ENCODE measurements at places on chromosomes 11 and 22.

DNA sequence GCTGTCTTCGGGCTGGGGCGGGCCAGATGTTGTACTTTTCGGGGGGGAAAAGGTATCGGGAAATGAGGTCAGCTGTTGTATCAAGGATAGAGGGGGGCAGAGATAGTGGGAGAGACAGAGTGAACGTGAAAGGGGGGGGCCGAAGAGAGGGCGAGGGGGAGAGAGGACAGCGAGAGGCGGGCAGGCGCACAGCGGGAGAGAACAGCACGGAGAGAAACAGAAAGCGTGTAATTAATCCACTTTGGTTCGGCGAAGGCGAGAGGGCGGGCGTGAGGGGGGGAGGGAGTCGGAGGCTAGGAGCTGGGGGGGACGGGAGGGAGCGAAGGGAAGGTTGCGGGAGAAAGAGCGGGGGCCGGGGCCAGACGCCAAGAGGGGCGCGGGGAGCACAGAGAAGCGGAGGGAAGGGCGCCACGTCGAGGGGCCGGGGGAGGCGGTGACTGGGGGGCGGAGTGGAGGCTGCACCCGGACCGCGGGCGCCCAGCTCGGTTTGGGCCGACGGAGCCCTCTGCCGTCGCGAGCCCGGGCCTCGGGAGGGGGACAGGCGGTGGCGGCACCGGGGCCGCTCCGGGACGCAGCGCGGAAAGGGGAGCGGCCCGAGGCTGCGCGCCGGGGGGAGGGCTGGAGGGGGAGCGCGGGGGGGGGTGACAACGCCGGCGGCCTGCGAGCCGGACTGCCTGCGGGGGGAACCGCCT is 612 bp downstream of the IGF2 start:
- no peak for DNase-seq

GRCh38 chr22:27128461-27129085 is 471.2 kb downstream of the MIAT start:
- no peak for DNase-seq

GRCh38 chr22:39931251-39931650 is 28.9 kb upstream of the TMA7B start:
- no peak for DNase-seq

DNA sequence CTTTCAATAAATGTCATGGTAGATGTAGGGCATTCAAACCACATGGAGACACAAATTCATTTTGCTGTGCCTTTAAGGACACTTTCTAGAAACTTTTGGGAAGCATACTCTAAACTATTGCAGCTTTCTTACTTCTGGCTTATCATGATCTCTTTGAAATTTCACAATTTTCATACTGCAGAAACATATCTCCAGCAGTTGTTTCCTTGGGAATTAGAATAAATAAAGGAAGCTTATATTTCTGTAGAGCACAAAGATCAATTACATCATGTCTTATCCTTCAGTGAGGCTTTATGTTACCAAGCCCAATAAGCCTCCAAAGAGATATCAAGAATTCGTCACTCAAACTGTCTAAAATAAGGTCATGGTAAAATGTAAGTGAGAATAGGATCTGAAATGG is 74.5 kb upstream of the RAB38 start:
- no peak for DNase-seq

GRCh38 chr11:132982772-132983640 is 549.3 kb downstream of the OPCML start:
- DNase-seq: no peak

- no peak for DNase-seq
Measured at GRCh38 chr11:69962152-69962551, 116.0 kb upstream of the ANO1 start.

- no peak for DNase-seq
Measured at GRCh38 chr22:24543185-24543601, 11.7 kb downstream of the GUCD1 start.

- DNase-seq: no peak
Measured at GRCh38 chr11:95365348-95365747, 134.3 kb upstream of the SESN3 start.

DNA sequence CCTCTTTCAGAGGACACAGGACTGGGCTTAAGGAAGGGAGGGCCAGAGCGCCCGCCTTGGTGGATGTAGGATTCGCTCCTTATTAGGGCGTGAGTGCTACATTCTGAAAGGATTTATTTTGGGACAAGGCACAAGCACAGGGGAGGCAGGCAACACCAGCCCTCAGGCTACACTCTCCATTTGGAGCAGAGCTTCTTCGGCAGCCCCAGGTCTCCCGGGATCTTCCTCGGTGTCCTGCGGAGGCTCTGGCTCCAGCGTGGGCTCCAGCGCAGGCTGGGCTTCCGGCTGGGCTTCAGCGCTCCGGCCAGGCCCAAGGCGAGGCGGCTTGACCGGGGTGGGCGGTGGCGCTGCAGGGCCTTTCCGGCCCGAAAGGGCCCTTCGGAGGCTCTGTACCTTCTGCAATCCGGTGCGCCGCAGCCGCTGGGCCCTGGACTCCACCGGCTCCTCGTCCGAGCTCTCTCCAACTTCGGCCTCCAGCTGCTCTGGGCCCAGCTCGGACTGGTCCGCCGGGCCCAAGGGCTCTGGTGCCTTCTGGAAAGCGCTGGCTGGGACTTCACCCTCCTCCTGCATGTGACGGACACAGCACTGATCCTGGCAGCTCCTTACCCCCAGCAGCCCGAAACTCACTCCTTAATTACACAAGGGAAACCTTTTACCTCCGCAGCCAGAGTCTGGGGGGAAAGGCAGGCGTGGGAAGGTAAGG is 1.1 kb downstream of the CAVIN3 start:
- no peak for DNase-seq

DNA sequence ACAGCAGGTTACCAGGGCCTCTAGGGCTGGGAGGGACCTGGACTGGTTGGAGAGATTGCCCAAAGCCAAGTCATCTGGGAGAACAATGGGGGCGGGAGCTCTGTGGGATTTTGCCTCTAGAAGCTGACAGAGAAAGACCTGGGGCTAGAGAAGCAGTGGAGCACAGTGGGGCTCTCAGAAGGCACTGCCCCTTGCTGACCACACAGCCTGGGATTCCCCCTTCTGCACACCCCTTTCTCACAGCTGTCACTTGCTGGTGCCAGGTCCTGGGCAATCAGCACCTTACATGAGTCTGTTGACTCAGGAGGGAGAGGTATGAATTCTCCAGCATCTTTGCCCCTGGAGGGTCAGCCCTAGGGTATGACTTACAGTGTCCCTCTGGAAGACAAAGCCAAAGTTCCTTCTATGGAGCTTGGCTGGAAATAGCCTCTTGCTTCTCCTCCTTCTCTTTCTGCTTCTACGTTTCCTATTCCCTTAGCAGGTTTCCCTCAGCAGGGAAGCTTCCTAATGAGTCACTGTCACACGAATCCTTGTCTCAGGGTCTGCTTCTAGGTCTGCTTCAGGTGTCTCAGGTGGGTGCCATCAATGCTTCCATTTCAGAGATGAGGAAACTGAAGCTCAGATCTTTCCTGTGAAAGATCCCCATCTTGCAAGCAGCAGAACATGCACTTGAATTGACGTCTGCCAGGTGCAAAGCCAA is 27.0 kb downstream of the GDPD5 start:
- no peak for DNase-seq

GRCh38 chr11:123611698-123612097 is 42.7 kb downstream of the SCN3B start:
- DNase-seq: no peak

DNA sequence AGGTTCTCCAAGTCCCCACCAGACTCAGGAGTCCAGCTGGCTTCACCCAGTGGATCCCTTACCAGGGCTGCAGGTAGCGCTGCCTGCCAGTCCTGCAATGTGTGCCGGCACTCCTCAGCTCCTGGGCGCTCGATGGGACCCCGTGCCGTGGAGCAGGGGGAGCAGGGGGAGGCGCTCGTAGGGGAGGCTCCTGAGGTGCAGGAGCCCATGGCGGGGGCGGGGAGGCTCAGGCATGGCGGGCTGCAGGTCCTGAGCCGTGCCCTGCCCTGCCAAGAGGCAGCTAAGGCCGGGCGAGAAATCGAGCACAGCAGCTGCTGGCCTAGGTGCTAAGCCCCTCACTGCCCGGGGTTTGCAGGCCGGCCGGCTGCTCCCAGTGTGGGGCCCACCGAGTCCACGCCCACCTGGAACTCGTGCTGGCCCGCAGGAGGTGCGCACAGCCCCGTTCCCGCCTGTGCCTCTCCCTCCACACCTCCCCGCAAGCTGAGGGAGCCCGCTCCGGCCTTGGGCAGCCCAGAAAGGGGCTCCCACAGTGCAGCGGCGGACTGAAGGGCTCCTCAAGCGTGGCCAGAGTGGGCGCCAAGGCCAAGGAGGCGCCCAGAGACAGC is 792.9 kb upstream of the CCDC179 start:
- no peak for DNase-seq

GRCh38 chr11:6568191-6568918 is 35.1 kb downstream of the RRP8 start:
- DNase-seq: no peak

- no peak for DNase-seq
Measured at GRCh38 chr11:130400781-130401483, 27.5 kb downstream of the ADAMTS8 start.

DNA sequence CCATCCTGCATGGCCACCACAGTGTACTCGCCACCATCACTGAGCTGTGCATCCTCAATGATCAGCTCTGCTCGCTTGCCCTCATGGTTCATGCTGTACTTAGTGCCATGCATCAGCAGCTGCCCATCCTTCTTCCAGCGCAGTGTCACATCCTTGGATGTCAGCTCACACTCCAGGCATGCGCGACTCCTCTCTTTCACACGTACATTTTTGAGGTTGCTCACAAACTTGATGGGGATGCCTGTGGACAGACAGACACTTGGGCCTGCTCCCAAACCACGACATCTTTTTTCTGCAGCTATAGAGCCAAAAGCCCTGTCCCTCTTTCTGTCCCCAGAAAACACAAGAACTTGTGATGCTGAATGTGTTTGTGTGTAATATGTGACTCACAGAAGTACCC is 10.5 kb downstream of the IGSF22 start:
- no peak for DNase-seq

Measured in stimulated activated CD8-positive, alpha-beta memory T cell treated with anti-CD3 and anti-CD28 coated beads, Interleukin-2, amount 100 ng/mL, for 48 hours (primary cell).